ENCODE measurements at places on chromosomes 7 and 10.

- DNase-seq = no peak
Measured at GRCh38 chr7:130489140-130489983, 2.5 kb upstream of the MEST start.

DNA sequence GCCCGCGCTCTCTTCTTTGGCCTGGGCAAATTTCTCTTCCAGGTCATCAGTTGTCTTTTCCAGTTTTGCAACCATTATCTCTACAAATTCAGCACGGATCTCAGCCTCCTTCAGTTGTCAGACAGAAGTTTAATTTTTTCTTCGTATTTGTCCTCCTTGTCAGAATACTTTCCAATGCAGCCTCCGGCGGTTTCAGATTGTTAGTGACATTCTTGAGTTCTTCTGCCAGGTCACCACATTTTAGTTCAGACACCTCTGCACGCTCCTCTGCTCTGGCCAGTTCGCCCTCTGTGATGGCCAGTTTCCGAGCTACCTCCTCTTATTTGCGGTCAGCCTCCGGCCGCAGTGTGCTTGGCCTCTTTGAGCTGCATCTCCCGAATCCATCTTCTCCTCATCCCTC lies 32.8 kb upstream of the CPN1 start:
- no peak for DNase-seq

DNA sequence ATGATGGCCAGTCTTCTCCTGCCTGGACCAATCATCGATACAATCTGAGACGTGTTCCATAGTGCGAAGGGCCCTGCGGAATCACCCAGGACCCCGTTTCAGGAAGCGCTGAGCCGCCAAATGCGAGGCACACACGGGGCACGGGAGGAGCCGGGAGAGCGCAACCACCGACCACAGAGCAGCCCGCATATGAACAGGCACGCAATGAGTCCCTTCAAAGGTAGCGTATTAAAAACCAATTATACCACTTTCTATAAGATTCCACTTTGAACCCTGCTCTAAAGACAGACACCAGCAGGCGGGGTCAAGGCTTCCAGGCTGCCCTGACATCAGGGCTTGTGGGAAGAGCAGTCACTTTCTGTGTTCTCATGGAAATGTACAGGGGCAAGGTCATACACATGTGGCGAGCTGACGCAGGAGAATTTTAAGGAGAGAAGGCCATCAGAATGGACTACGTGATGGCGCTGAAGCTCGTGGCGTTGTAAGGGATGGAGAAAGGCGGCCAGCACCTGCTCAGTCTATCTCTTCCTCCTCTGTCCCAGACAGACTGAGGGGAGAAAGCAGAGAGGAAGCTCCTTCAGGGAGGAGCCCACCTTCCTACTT lies 46.2 kb downstream of the AMZ1 start:
- DNase-seq = no peak

DNA sequence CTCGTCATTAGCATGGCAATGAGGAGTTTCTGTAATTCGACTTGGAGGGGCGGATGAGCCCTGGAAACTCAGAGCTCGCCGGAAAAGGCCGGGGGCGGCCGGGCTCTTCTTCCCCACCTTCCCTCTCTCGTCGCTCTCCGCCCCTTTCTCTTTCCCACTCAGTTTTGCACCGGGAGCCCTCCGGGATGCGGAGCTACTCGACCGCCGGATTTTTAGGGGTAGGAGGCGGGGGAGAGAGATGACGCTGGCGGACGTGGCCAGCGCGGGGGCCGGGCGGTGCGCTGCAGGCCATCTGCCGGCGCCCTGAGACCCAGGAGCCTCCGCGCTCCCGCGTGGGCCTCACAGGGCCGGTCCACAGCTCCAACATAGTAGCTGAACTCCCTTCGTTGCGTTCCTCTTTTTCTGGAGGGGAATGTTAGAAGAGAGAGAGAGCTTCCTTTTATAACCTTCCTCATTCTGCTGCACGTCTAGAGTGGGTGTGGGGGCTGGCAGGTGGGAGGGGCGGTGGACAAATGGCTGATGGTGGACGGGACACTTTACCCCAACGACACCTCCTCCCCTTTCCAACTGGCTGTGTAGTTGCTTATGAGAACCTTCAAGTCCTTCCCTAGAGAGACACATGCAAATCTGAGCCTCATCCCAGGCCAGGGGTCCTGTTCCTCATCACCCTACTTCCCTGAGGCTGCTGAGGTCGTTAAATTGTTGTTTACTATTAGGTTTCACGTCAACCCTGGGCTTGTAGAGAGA lies 1.1 kb upstream of the HOXA1 start:
- DNase-seq = peak; percentile 88

GRCh38 chr7:155469311-155470185 lies 11.6 kb downstream of the EN2 start:
- DNase-seq = no peak

DNA sequence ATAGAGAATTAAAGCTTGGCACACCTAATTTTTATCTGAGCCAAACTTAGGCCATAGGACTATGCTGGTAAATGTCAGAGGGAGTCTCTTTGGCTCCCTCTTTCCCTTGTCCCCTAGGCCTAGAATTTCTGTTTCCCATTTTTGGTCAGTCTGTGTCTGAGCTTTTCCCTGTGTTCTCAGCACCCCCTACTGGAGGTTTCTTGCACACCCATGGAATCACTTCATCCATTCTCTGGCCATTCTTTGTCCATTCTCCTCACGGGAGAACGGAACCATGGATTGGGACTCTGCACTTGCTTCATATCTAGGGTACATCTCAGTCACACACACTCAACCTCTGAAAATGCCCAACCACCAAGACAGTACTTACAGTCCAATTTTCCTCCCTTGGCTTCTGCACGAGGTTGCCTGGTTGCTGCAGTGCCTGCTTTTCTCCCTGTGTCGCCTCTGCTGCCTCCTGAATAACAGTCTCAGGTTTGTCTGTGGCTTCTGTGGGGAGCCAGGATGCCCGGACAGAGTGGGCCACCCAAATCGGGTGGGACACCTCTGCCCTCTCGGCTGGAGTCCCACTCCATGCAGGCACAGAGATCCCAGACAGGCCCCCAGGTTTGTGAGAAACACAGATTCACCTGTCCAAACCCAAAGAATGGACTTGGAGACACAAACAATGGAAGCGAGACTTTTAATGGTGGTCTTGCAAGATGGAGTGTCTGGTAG lies 35.1 kb upstream of the DNAH11 start:
- DNase-seq = peak; percentile 86

DNA sequence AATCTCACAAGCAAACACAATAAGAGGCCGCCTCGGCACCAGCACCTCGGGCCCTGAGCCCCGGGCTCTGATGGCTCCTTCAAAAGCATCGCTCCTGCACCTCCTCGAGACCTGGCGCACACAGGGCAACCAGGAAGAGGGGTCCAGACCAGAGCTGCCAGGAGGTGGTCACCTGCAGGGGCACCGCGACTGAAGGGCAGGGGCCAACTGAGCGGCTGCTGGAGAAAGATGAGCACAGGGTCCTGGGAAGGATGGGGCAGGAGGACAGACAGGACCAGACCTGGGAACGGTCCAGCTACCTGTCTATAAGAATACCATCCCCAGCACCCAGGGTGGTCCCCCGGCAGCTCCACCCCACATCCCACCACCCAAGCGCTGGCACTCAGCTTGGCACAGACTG lies 20.8 kb downstream of the MAD1L1 start:
- no peak for DNase-seq

DNA sequence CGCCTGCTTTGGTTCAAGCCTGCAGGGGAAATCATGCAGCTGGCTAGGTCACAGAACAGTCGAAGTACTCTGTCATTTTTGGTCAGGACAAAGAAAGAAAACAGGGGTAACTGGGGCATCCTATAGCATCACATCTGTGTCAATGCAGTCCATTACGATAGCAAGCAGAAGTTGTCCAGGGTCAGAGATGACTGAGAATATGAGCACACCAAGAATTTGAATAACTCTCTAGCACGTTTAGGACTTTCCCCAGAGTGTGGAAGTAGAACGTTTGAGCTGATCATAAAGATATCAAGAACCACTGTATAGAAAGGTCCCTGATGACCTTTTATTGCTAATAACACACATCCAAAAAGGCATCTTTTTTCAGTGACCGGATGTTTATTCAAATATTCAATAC lies 12.7 kb upstream of the HECW1 start:
- no peak for DNase-seq

DNA sequence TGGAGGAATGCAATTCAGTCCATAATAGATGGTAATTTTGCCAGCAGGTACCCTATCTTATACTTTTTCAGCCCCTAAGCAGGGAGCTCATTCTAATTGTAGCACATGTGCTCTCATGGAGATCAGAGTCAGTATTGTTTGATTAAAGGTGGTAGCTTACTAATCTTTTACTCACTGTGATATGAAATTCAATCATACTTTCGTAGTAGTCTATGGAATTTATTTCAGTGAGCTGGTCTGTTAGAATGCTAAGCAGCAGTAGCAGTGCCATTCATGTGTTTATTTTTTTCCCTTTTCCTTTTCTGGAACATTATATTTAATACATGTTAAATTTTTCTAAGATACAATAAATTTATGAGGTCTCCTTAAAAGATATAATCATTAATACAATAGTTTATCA lies 109.0 kb downstream of the ST7 start:
- no peak for DNase-seq

DNA sequence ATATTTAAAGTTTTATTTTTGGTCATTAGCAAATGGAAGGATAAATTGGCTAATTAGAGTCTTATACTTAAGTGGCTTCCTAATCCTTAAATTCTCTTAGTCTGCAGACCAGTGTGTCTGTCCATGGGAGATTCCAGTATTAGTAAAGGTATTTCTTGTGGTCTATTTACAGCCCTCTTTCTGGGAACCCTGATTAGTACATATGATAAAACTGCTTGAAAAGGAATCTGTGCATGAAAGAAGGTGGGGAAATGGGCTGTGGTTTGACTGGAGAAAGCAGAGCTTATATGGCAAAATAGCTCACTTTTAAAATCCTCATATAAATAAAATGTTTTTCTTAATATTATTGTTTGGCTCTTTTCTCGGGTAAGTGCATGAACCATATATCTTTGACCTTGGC lies 124.5 kb upstream of the RHOBTB1 start:
- no peak for DNase-seq

DNA sequence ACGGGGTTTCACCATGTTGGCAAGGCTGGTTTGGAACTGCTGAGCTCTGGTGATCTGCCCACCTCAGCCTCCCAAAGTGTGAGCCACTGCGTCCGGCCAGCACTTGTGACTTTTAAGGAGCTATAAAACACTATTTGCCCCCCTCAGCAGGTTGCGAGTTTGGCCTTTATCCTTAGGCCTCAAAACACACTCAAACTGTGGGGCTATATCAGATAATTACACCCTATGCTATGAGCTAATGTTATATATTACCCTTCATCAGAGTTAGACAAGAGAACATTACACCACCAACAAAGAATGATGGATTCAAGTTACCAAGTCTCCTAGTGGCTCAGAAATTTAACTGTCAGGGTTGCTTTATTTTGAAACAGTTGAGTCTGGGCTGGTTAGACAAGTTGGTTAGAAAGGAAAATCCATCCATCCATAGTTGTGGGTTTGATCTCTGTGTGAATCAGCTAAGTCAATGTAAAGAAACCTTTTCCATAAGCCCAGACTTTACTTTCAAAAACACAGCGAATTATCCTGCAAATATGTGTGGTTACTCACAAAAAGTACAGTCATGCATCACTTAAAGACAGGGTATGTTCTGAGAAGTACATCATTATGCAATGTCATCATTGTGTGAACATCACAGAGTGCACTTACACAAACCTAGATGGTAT lies 115.8 kb downstream of the SEMA3D start:
- DNase-seq = no peak

GRCh38 chr7:9189703-9190102 lies 756.3 kb downstream of the NXPH1 start:
- no peak for DNase-seq

- DNase-seq = no peak
Measured at GRCh38 chr10:132977076-132977475, 34.7 kb upstream of the CFAP46 start.

DNA sequence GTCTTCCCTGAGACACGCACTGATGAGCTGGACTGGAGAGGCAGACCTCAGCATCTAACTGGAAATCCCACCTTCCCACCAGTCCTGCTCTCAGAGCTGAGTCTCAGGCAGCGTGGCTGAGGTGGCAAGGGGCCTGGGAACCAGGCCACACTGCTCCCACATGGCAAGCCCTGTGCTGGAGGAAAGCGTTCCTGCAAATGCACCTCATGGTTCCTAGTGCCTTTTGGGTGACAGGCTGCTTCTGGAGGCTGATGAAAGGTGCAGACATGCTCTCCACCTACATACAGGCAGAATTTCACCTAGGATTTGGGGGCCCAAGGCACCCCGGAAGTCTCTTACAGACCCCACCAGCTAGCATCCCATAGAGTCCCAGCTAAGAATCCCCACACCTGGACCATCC lies 432.9 kb upstream of the FOXK1 start:
- DNase-seq = no peak

- no peak for DNase-seq
Measured at GRCh38 chr7:137943132-137943551, 58.7 kb downstream of the CREB3L2 start.

DNA sequence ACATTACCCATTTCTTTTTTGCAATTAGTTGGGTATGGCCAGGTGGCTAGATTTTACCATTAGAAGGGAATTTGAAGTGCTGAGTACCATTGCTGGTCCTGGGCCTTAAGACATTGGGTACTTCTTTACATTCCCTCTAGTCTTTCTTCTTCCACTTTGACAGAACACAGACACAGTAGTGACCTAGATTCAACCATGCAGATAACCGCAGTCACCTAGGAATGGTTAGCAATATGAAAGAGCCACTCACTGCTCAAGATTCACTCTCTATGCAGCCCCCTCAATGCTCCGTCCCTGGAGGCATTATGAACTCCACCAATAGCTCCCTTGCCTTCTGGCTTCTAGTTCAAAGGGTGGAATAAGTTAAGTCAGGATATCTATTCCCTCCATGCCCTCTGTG lies 16.2 kb upstream of the PON1 start:
- DNase-seq = no peak

DNA sequence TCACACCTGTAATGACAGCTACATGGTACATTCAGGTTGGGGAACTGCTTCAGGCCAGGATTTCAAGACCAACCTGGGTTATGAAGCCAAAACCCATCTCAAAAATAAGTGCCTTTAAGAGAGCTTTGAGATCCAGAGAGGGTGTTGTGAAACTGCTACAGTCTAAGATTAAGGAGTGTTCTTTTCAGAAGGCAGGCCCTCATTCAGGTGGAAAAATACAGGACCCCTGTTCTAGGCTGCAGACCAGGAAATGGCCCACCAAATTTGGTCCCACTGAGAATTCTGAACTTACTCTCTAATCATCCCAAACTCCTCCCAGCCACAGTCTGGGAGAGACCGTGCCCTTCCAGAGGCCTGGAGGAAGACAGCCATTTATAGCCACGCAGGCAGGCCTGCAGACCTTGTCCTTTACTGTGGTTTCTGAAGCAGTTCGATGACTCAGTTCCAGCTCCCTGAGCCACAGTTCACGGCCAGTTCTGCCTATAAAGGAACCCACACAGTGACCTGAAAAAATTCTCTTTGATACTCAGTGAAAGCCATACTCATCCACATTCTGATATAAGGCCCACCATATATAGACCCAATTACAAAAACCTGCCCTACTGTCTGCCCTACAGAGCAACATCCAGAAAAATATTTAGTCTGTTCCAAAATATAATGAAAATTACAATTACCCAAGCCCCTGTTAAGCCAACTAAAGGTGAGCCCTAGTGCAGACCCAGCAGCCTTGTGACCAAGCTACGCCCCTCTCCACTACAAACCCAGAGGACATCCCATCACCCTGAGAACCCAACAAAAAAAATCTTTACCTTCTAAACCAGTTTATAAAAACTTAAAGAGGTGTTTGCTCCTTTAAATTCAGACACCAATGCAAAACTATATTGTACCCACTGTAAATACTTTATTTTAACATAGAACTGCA lies 21.2 kb downstream of the ZNF680 start:
- no peak for DNase-seq

All from inflammatory macrophage treated with lipopolysaccharide for 1 hour (primary cell).